ENCODE measurements at places on chromosomes 3 and 15.

DNA sequence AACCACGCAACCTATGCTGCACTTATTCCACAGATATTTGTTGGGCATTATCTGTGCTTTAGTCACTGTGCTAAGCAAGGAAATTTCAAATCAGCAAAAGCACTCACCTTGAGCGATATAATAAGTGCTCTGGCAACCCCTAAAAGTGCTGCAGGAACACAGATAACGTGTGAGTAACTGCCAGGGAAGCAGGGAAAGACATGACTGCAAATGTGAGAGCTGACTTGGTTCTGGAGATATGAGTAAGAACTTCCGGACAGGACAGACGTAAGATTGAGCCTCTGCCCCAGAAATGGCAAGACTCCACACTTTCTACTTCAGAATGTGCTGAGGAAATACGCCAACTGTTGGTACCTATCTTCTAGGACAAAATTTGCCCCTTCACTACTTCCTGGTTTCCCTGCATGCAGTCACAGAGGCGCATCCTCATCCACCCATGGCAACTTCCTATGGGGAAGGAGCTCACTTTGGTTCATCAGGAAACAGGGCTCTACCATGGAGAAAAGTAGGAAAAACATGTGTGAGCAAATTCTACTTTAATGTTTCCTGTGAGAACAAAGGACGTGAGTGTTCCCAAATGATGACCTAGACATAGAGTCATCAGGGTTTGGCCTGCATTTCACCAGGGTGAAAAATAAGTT is 41.7 kb downstream of the AQP9 start:
- peak; percentile 26 for DNase-seq

DNA sequence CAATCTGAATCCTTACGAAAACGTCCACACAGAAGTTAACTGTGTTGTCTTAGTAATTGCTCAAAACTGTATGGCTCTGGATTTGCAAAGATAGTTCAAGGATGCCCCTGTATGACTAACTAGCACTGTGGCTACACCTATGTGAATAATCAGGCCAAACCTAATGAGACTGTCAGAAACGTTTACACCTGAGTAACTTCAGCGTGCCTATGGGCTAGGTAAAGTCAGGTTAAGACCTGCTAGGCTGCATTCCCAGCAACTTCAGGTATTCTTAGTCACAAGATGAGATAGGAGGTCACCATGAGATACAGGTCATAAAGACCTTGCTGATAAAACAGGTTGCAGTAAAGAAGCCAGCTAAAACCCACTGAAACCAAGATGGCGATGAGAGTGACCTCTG is 87.8 kb upstream of the PLXND1 start:
- no peak for DNase-seq

DNA sequence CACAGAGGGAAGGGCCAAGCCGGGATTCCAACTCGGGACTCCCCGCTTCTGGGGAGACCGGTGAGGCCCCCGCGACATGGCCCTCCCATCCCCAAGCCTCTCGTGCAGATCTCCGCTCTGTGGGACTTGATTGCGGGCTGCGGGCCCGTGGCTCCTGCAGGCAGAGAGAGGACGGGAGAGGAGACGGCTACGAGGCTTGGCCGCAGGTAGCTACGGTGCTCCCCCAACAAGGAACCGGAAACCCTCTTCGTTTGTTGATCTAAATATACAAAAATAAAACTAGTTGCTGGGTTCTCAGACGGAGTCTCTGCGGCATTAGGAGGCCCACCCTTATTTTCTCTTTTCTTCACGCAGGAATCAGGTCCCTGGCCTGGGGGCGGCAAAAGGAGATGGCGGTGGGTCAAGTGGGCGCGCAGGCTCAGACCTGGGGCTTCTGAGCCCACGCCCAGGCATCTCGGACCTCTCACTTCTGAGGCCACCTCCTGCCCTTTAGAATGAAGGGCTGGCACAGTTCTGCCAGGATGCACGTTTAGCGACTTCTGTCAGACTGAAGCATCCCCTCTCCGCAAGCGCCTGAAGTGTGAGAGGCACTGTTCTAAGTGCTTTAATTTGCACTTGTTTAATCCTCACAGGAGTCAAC is 10.9 kb downstream of the GNB5 start:
- DNase-seq, result no peak

DNA sequence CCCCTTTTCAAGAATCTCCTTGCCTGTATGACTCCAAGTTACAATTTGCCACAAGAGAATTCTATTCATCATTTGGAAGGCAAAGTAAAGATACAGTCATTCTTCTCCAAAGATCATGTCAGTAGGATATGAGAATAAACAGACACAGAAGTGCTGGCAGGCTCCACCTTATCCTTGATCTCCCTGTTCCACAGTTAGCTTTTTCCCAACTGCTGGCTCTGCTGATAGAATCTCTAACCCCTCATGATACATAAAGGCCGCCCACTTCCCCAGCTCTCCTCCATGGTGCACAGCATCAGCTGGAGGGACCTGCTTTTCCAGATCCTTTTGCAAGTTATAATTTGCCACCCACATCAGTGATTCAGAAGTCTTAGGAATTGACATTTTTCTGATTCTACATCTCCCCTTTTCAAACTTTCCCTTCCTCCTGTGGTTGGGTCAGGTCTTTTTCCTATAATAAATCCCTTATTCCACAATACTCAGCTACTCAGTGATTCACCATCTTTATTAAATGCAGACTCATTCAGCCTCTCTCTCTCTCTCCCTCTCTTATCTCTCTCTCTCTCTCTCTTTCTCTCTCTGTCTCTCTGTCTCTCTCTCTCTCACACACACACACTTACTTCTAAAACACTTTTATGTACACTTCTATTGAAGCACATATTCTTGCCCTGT is 465.4 kb downstream of the GBE1 start:
- DNase-seq, result no peak

DNA sequence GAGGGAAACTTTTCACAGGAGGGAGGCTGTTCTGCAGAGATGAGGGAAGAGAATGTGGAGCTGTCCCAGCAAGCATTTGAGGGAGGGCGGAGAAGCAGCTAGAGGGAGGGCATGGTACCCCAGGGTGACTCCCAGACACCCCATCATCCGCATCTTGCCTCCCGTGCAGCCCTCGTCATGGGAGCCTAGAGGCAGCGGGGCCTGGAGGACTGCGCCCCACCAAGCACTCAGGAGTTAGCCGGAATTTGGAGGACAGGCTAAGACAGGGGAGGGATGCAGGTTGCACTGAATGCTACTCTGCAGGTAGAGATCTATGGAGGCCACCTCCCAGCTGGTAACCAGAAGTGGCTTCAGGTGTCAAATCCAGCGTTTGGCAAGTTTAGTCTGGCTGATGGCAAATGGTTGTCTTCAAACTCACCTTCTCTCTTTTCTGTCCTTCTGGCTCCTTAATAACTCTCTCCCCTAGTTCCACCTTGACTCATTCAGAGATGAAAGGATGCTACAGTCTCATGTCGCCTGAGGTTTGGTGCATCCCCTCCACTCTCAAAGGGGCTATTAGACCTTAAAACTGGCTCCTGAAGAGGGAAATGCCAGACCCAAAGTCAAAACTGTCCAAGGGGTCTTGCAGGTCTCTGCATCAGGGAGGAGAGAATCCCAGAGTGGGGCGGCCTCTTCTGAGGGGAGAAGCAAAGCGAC is 155.9 kb upstream of the TLE3 start:
- DNase-seq, result no peak

GRCh38 chr3:183878071-183878470 is 6.6 kb downstream of the PARL start:
- DNase-seq, result no peak

GRCh38 chr15:74383286-74383685 is 15.8 kb upstream of the CYP11A1 start:
- DNase-seq, result no peak

GRCh38 chr3:162938083-162938482 is 1441.5 kb downstream of the OTOL1 start:
- DNase-seq, result no peak

DNA sequence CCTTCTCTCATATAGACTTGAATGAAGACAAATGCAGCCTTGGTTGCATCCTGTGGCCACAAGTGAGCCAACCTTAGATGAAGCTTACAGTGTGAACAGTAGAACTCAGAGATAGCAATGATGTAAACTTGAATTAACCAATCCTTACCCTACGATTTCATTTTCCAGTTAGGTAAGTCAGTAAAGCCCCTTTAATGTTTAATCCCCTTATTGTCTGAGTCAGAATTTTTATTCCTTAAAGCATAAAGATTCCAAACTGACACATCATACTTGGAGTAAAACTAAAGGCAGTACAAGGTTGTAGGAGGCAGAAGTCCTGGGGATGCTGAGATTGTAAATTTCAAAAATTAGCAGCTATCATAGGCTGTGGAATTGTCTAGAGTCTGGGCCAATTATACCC is 507.8 kb upstream of the DPH6 start:
- peak; percentile 14 for DNase-seq

GRCh38 chr3:89145995-89146394 is 38.6 kb downstream of the EPHA3 start:
- peak; percentile 76 for DNase-seq

- DNase-seq, result no peak
Measured at GRCh38 chr3:196270499-196270898, 17.0 kb downstream of the PCYT1A start.

DNA sequence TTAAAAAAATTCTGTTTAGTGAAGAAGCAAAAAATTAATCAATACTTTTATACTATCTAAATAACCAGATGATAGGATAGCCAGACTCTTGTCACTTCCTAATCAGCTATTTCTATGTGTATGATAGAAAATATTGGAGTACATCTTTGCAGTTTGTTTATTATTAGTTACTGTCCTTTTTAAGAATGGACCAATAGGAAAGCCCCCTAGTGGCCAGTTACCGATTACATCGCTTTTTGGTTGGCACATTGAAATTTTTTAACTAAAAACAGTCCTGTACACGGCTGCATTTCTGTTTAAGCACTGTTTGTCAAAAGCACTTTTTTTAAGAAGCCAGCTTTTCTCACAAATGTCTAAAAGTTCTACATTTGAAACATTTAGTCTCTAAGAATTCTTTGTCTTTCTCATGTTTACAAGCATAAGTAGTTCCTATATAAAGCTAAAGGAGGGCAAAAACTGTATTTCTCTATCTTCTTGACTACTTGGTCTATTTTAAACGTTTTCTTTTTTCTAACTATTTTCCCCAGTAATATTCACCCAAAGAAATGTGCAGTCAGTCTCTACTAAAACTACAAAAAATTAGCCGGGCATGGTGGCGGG is 253.2 kb upstream of the LRTM1 start:
- peak; percentile 64 for DNase-seq

DNA sequence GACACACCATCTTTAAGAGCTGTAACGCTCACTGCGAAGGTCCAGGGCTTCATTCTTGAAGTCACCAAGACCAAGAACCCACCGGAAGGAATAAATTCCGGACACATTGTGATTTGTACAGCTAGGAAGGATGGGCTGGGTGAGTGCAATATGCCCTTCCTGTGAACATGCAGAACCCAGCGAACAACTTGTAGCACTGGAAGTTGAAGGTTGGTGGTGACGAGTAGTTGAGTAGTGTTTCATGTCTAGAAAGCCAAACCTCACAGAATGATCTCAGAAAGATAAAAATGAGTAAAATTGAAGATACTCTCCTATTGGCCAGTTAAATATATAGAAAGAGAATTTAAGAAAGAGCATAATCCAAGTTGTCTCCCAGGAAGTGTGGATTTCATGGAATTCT is 462.2 kb upstream of the CFAP20DC start:
- DNase-seq, result no peak

DNA sequence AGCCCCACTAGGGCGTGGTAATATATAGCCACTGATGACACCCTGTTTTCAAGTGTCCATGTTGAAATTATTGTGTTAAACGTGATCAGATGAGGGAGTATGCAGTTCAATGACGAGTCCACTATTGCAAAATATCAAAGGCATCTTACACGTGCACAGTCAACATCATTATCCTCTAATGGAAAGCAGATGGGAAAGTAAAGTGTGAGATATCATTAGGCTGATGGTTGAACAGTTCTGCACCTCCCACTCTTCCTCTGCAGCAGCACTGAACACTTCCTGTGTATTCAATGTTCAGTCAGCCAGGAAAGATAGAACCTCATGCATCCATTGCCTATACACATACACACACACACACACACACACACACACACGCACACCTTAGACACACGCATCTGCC is 431.8 kb upstream of the CCDC54 start:
- DNase-seq, result peak; percentile 75

- peak; percentile 43 for DNase-seq
Measured at GRCh38 chr15:41104234-41104633, 11.8 kb downstream of the INO80 start.

- no peak for DNase-seq
Measured at GRCh38 chr15:47813748-47814384, 96.6 kb downstream of the SEMA6D start.
